Panc1 (cell line): ENCODE measurements at places on chromosomes 5 and 9. TPM values are rescaled to one million over a fixed set of nuclear protein-coding genes. Genes with fewer than 3 reads are reported as not detected.

DNA sequence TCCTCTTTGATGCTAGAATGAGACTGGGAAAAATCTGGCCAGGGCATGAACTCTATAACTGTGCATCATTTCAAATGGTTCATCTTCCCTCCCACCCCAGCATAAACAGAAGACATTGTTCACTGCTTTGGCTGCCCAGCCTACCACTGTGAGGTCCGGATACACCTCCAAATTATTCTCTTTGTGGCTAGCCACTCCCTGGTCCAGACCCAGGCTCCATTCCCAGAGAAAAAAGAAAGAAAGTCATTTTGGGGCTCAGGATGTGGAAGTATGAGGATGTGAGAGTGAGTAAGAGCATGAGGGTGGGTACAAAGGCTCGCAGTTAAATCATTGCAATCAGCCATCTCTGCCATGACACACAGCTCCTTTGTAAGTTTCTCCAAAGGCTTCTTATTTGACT, 559.2 kb downstream of the PSAT1 start:
- no peak for DNase-seq

DNA sequence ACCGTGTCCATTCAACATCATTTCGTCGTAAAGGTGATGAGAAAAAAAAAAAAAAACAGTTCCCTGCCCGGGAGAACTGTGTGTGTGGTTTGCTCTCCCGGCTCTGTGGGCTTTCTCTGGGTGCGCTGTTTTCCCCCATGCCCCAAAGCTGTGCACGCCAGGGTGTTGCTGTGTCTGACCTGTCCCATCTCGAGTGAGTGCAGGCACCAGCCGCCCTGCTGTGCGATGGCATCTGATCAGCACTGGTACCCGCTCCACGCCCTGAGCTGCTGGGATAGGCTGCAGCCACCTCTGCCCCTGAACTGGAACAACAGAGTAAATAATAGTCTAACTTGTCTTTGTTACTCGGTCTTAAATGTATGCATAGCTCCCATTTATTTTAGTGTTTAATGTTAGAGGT, 33.3 kb downstream of the CEP72 start:
- DNase-seq, result no peak

GRCh38 chr5:90353254-90353653, 56.3 kb downstream of the CETN3 start:
- no peak for DNase-seq

DNA sequence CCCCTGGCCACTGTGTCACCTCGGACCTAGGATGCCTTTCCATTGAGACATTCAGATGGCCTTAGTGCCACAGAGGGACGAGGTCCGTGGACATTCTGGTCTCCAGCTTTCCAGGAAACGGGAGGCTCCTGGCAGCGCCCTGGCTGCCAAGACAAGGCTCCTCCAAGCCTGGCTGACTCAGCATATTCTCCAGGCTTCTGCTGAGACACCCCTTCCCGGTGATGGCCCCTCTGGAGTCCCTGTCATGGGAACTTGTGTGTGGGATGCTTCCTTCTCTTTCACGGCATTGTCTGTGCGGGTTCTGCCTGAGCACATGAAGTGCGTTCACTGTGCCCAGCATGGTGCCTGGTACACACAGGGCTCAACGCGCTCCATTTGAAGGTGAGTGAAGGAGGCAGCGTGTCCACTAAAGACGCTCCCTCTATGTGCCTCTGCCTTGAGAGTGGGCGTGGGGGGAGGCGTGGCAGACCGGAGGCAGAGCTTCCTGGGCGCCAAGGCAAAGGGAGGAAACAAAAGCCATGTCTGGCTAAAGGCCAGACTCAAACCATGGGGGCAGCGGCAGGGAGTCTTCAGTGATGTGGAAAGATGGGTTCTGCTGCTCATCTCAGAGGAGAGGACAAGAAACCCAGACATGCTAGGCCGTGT, 46.4 kb upstream of the PRRC2B start:
- DNase-seq, result no peak

GRCh38 chr5:108436696-108437095, 54.8 kb upstream of the FBXL17 start:
- no peak for DNase-seq

GRCh38 chr9:22008717-22009505, at the start of gene CDKN2B:
CDKN2B (minus strand) TSS chr9:22009305; CDS start chr9:22008953, 352 bp downstream.
- DNase-seq, result no peak

GRCh38 chr9:91403665-91404543, 19.7 kb downstream of the NFIL3 start:
- no peak for DNase-seq

GRCh38 chr5:104186100-104186499, 623.5 kb upstream of the NUDT12 start:
- no peak for DNase-seq

DNA sequence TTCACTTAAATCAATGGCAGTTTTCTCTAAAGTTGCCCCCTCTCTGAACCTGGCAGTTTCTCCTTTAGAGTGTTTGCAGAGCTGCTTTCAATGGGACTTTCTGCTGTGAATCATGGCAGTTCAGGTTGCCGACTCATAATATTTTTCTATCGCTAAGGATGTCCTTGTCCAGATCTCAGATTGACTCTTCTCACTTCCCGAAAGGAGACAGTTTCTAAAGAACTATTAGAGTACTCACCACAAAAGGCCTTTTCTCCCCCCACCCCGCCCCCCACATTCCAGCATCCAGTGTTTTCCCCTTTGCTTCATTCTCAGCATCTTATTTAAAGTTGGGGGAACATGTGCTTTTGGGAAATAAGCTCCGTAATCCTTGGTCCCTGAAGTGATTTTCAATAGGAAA, 443.5 kb upstream of the KLF4 start:
- no peak for DNase-seq

DNA sequence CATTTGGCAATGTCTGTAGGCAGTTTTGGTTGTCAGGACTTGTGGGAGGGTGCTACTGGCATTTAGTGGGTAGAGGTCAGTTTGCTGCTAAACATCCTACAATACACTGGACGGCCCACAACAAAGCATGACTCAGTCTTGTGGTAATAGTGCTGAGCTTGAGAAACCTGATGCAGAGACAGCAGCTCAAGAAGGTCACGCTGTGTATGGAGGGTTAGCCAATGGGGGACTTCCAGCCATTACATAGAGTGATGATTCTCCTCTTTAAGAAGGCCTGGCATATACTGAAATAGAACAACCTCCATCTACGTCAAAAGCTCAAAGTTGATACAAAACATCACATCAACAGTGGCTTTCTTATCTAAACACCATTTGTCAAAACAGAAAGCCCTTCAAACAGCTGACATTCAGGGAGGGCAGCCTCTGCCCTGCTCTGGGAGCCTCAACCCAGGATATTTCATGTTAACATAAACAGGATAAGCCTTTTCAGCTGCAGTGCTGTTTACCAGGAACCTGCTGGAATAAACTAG, 143.0 kb downstream of the GPBP1 start:
- no peak for DNase-seq

DNA sequence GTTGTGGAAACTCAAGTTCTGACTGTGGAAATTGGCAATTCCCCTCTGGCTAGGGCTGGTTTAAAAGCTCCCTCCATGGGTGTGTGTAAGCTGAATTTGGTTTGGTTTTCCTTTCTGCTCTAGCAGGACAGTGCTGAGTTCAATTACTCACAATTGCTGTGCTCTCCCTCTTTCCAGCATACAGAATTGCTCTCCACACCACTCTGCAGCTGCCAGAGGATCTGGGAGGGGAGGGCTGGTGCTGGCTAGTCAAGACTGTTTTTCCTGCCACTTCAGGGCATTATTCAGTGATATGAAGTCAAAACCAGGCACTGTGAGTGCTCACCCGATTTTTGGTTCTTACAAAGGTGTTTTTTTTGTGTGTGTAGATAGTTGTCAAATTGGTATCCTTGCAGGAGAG, 336.9 kb upstream of the SLC24A2 start:
- DNase-seq, result no peak

DNA sequence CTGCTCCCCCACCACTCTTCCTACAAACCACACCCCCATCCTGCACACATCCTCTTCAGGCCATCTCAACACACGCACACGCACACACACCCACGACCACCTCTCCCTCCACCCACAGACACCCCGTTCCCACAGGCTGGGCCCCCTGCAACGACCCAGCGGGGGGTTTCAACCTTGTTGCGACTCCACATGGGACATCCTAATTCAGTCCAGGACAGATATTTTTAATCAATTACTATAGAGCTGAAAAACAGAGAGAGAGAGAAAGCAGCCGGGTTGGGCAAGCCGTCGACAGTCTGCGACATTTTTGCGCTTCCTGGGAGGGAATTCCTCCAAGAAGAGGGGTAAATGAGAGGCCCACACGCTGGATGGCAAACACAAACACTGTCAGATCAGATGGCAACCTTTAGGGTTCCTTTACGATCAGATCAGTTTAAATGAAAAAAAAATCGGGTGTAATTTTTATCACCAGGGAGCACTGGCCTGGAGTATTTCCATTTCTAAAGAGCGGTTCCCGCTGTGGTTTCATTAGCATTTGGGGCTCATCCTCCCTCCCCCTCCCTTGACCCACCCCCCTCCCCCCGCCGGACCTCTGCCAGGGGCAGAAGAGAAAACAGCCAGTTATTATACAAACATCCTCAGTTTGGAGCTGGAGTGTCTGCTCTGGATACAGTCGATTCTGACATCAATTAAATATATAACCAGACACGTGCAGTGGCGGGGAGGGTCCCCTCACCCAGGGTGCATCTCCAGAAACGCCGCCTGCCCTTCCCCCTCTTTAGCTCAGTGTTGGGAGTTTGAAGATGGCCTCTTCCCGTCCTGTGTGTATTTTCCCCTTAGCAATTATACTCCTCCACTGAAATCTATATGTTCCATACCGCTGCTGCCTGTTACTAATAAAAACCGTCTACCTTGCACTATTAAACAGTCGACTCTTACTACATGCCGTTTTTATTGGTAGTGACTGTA, 2.3 kb upstream of the IRX2 start:
- DNase-seq, result no peak

- no peak for DNase-seq
Observed at GRCh38 chr5:52709167-52709925, 78.4 kb upstream of the ITGA1 start.

DNA sequence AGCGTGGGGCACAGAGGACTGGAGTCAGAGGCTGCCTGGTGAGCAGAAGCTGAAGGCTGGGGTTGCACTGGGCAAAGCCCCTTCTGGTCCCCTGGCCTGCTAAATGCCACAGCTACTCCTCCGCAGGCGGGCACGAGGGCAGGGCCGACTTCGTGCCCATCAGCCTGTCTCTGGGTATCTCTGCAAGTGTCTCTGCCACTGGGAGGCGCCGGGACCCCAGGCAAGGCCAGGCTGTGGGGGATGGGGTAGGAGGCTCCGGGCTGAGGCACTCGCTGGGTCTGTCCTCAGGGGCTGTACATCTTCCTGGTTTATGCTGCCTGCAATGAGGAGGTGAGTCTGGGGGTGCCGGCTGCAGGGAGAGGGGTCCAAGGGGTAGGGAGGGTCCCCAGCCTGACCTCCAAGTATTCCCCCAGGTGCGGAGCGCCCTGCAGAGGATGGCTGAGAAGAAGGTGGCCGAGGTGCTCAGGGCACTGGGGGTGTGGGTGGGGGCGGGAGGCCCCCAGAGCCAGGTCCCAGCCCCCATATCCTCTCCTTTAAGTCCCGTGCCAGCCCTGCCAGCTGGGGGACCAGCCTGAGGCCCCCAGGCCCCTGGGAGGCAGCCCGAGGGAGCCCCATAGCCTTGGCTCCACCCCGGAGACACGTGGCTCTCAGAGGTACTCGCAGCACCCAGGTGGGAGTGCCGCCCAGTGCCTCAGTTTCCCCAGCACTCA, 25.1 kb downstream of the ADGRD2 start:
- DNase-seq, result no peak

- DNase-seq, result no peak
Observed at GRCh38 chr5:75053054-75053303, 621 bp upstream of the GCNT4 start.

DNA sequence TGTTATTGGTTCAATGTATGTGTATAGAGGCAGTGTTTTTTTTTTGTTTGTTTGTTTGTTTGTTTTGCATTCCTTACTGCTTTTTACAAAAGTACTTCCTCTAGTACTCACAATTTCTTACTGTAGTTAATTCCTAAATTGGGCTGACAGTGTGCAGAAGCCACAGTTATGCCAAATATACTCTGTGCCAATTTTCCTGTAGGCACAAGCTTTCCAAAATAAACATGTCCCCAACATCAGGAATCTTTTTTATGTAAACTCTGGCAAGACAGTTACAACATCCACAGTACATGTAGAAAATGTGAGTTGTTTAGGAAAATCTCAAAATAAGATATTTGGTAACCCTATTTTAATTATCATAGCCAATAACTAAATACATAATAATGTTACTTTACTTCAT, 161.6 kb upstream of the TSLP start:
- no peak for DNase-seq

DNA sequence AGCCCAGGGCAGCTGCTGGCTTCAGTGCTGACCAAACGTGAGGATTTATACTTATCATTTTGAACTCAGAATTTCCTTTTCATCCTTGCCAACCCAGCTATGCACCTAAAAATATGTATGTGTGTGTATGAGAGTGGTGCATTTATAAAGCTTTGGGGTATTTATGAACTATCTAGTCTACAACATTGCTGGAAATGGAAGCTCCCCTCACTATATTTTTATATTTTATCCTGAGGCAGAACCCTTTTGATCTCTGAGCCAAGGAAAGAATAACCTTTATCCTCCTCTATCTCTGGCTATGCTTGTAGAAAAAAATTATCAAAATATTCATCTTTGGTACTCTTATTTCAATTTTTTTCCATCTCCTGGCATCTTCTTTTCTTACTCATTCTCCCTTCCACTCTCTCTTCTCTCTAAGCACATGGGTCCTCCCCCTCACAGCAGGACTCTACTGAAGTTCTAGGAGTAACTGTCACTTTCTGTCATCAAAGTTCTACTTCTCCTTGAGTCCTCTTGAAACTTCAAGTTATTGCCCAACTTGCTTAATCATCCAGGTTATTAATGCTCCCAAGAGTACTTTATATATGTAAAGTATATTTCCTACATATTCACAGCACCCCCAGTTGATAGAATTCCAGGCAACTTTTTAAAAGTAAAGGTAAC, 190.9 kb downstream of the HINT1 start:
- DNase-seq, result no peak

- DNase-seq, result no peak
Observed at GRCh38 chr5:15951550-15951949, 228.0 kb downstream of the MARCHF11 start.

- DNase-seq, result peak; percentile 25
Observed at GRCh38 chr5:31133488-31133887, 60.0 kb upstream of the CDH6 start.

GRCh38 chr9:6757456-6758247, at the start of gene KDM4C:
KDM4C (plus strand) TSS chr9:6757973; CDS start chr9:6792989, 35,016 bp downstream.
- peak; percentile 61 for DNase-seq

GRCh38 chr9:136901516-136902258, 15.4 kb downstream of the TRAF2 start:
- no peak for DNase-seq

DNA sequence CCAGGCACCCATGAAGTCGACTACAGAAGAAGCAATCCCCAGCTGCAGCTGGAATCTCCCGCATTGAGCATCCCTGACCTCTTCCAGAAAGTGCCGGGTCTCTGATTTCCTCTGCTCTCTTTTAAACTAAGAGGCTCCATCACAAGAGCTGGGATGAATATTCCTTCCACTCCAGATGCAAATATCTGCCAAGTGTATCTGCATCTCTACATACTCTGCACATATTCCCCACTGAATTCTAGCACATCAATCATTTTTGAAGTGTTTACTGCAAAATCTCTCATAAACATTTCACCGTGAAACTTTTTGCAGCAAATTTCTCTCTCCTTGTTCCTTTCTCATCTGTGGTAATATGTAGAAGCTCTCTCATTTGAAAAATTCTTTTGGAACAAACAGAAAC, 161.5 kb downstream of the GABRB2 start:
- no peak for DNase-seq

Gene SLC6A19
- total RNA-seq, result 0.23 TPM

Gene PROB1
- total RNA-seq, result 2.3 TPM

Gene IRF1
- total RNA-seq, result 48.9 TPM

Gene PITX1
- total RNA-seq, result 41.5 TPM

Gene TRIM7
- 25.8 TPM for total RNA-seq

Gene DDX4
- not detected for total RNA-seq

Gene INSYN2B
- total RNA-seq, result 0.28 TPM

Gene DMGDH
- 0.54 TPM for total RNA-seq
